RCC 7860 (cell line): ENCODE measurements at places on chromosomes 5 and 9.

- DNase-seq = no peak
These were observed 134.9 kb upstream of the CDKN2B start for GRCh38 chr9:22143799-22144625.

- DNase-seq = no peak
These were observed 21.0 kb upstream of the SUSD3 start for GRCh38 chr9:93037476-93037971.

GRCh38 chr9:18338042-18338441, 135.9 kb upstream of the ADAMTSL1 start:
- DNase-seq = peak; percentile 79

DNA sequence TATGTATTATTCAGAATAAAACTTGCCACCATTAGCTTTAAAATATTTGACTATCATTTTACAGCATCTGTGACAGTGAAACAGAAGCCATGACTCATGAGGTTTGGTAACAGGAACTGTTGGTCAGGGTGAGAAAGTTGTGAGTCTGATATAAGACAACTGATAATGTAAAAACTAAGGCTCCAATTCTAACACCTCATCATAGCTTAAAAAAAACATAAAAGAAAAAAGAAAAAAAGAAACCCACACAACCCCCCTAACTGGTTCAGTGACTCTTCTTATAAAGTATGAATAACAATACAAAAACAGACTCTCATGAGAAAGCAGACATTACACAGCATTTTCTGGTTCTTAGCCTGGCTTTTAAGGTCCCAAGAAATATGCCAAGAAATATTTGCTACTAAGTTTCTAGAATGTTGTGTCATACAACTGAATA, 85.8 kb downstream of the MRPS27 start:
- DNase-seq = peak; percentile 31

DNA sequence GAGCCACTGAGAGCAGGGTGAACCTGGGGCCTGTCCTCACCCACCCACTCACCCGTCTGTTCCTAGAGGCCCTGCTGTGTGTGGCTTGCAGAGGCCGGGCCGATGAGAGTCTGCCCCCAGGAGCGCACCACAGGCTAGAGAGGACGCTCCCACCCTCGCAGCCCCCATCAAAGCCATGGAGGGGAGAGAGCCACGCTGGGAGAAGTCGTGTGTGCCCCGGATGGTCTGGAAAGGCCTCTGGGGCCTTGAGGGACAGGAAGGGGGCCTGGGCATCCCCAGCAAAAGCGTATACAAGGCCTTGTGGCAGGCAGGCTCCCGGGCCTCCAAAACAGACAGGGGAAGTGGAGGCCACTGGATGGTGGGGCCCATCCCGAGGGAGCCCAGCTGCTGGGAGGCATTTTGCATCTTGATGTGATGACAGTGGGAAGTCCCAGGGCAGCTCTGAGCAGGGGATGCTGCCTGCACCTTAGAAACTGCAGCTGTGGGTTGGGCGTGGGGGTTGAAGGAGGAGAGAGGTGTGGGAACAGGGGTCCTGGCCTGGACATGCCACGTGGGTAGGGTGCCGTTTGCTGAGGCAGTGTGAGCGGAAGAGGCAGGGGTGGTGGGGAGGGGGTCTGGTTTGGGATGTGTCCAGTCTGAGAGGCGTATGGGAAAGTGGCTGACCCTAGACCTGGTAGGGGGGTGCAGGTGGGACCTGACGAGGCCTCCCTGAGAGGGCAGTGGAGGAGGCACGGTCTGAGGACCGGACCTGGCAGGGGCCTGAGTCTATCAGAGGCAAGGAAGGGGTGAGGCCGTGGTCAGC, 43.0 kb upstream of the NOTCH1 start:
- no peak for DNase-seq

DNA sequence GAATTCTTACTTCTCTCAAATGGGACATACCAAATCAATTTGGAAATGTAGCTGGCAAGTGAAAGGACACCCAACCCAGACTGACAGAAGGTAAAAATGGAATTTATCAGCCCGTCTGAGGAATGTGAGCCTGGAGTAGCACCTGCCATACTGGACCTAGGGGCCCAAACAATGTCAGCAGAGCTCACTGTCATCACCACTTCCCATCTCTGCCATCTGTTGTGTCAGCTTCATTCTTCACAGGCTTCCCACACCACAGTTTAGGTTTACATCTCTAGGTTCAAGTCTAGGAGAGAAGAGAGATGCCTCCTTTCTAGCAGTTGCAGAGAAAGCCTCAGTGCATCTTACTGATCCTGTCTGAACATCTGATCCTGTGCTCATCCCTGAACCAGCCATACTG, 222.4 kb downstream of the DOCK8 start:
- no peak for DNase-seq

GRCh38 chr5:33068786-33069185, 357.7 kb downstream of the NPR3 start:
- peak; percentile 72 for DNase-seq

GRCh38 chr9:4425319-4426045, 64.8 kb upstream of the SLC1A1 start:
- DNase-seq = no peak

DNA sequence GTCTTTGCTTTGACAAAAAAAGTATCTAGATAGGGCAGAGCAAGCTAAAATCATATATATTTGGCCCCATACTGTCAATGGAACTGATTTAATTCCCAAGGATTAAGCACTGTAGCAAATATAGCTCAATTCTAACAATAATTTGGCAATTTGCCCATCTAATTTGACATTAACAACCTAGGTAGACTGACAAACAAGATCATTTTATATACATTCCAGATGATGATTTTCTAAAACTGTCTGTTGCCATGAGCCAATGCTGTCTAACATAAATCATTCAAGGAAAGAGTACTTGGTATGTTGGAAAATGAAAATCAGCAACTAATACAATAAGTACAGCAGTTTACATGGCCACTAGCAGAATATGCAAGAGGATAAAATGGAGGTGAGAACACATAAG, 32.1 kb downstream of the MCTP1 start:
- no peak for DNase-seq

GRCh38 chr5:139194486-139194885, 3.7 kb downstream of the SIL1 start:
- no peak for DNase-seq

- DNase-seq = no peak
These were observed 837 bp downstream of the PCDHB2 start for GRCh38 chr5:141095263-141095641.

- DNase-seq = no peak
These were observed 19.6 kb upstream of the ZCCHC7 start for GRCh38 chr9:37100741-37101140.

- DNase-seq = no peak
These were observed 92.8 kb downstream of the GABRG2 start for GRCh38 chr5:162160401-162160800.
